Hindlimb muscle (tissue), 1 donor: ENCODE measurements at places on chromosomes 3 and 15. TPM values are rescaled to one million over a fixed set of nuclear protein-coding genes. Genes with fewer than 3 reads are reported as not detected.

Gene DLL4
- polyA plus RNA-seq, result 16.7 TPM

Gene MME
- 5.3 TPM for polyA plus RNA-seq

DNA sequence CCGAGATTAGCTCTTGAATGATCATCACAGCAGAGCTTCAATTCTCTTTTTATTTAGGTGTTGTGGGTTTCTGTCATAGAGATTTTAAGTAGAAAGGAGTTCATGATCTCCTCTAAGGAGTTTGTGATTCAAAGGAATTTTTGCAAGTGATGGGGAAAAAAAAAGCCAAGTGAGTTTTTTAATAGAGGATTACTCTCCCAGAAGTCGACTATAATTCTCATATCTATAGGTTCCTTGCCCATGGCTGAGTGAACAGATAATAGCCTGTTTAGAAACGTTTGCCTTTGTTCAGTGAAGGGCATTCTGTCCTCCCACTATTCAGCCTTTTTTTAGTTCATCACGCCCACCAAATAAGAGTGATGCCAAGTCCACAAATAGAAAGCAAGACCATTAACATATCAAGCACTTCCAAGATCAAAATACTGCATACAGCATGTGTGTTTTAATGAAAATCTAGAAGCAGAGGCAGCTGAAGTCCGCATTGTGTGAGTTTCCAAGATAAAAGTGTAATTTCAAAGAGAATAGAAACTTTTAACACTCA lies 398.4 kb upstream of the CNTN3 start:
- DNase-seq, result no peak

DNA sequence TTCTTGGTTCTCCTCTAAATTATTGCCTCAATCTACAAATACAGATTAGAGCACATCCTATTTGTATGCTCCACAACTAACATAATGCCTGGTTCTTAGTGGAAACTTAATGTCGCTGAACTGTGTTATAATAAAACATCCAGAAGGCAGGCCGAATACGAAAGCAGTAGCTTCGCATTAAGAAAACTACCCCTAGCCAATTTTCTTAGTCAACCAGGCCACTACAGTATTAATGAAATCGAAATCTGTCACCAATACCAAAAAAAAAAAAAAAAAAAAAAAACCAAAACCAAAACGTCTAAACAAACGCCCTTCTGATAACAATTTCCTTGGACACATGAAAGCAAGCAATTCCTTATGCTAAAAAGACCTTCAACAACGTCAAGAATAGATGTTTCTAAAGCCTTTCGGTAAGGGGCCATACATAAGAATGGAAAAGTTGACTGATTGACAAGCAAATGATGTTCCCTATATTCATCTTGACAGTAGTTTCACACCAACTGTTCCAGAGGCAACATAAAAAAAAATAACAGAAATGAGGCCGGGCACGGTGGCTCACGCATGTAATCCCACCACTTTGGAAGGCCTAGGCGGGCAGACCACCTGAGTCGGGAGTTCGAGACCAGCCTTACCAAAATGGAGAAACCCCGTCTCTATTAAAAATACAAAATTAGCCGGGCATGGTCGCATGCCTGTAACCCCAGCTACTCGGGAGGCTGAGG lies 1.3 kb downstream of the DENND6A start:
- DNase-seq, result peak; percentile 19

GRCh38 chr3:18153571-18154173 lies 271.5 kb downstream of the SATB1 start:
- no peak for DNase-seq
